ENCODE measurements at places on chromosomes 16 and 17. TPM values are rescaled to one million over a fixed set of nuclear protein-coding genes. Genes with fewer than 3 reads are reported as not detected.

TP53TG3D gene
- total RNA-seq = 0.45 TPM

- H3K4me3 ChIP-seq = no peak overlapping the region
- peaks cover 72% of the 10 kb centered on the region for H3K27me3 ChIP-seq
- no peaks in the 10 kb centered on the region for H3K36me3 ChIP-seq
- H3K27ac ChIP-seq = no peak overlapping the region
Measured at GRCh38 chr17:44959821-44960531, 8.1 kb downstream of the C1QL1 start.

MIEN1 gene
- 45.9 TPM for total RNA-seq

- no peak overlapping the region for H3K4me3 ChIP-seq
- H3K27ac ChIP-seq = no peak overlapping the region
- H3K36me3 ChIP-seq = no peaks in the 10 kb centered on the region
- DNase-seq = no peak
- peaks cover 15% of the 10 kb centered on the region for H3K27me3 ChIP-seq
Measured at GRCh38 chr17:45357364-45357997, 40.7 kb upstream of the MAP3K14 start.

- peak; percentile 96 for DNase-seq
- peaks cover 37% of the 10 kb centered on the region for H3K4me1 ChIP-seq
- peak overlapping the region; percentile 93 for H3K27ac ChIP-seq
- peaks cover 22% of the 10 kb centered on the region for H3K36me3 ChIP-seq
Measured at GRCh38 chr17:81871387-81872230, 472 bp upstream of the ARHGDIA start.

- no peaks in the 10 kb centered on the region for H3K27me3 ChIP-seq
- H3K4me3 ChIP-seq = no peak overlapping the region
- DNase-seq = no peak
- no peak overlapping the region for H3K27ac ChIP-seq
- H3K36me3 ChIP-seq = no peaks in the 10 kb centered on the region
Measured at GRCh38 chr17:71399221-71399620, 721.6 kb upstream of the SOX9 start.

GRCh38 chr16:31109622-31110021, 1.4 kb downstream of the BCKDK start:
- peaks cover 29% of the 10 kb centered on the region for H3K4me1 ChIP-seq
- peaks cover 17% of the 10 kb centered on the region for H3K36me3 ChIP-seq
- peak overlapping the region; percentile 38 for H3K27ac ChIP-seq
- no peaks in the 10 kb centered on the region for H3K27me3 ChIP-seq
- DNase-seq = no peak

GRCh38 chr17:4877089-4877488, 22.2 kb upstream of the C17orf107 start:
- no peaks in the 10 kb centered on the region for H3K27me3 ChIP-seq
- H3K4me1 ChIP-seq = no peaks in the 10 kb centered on the region
- no peak for DNase-seq

GRCh38 chr16:70746040-70746707, 54.8 kb downstream of the VAC14 start:
- peak overlapping the region; percentile 71 for H3K27ac ChIP-seq
- peaks cover 31% of the 10 kb centered on the region for H3K4me1 ChIP-seq
- DNase-seq = no peak
- H3K27me3 ChIP-seq = no peaks in the 10 kb centered on the region

GRCh38 chr16:84254062-84254461, 14.2 kb upstream of the KCNG4 start:
- H3K36me3 ChIP-seq = no peaks in the 10 kb centered on the region
- H3K27ac ChIP-seq = no peak overlapping the region
- H3K4me1 ChIP-seq = no peaks in the 10 kb centered on the region

GRCh38 chr17:45087504-45087975, 26.4 kb downstream of the NMT1 start:
- no peak for DNase-seq
- H3K4me3 ChIP-seq = no peak overlapping the region
- H3K4me1 ChIP-seq = peaks cover 12% of the 10 kb centered on the region
- peaks cover 38% of the 10 kb centered on the region for H3K36me3 ChIP-seq
- no peaks in the 10 kb centered on the region for H3K27me3 ChIP-seq

MARCHF10 gene
- not detected for total RNA-seq

PRKCA gene
- 63.1 TPM for total RNA-seq

DNA sequence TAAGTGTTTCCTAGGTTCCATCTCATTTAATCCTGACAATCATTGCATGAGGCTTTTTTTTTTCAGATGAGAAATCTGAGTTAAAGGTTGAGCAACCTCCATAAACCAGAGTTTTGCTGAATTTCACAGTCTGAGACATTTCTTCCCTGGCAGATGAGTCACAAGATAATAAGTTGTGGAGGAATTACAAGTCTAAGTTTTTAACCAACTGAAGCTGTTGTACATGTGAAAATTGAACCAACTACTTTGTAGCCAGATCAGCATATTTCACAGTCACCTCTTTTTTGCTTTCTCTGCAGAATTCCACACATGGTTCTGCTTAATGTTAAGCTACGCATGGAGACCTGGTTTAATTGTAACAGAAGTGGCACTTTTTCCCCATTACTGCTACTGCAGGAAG, 765.6 kb downstream of the CDH11 start:
- no peak overlapping the region for H3K27ac ChIP-seq
- H3K4me1 ChIP-seq = no peaks in the 10 kb centered on the region
- H3K36me3 ChIP-seq = no peaks in the 10 kb centered on the region
- no peak overlapping the region for H3K4me3 ChIP-seq
- H3K27me3 ChIP-seq = no peaks in the 10 kb centered on the region

KRTAP9-4 gene
- not detected for total RNA-seq

- H3K4me3 ChIP-seq = no peak overlapping the region
- H3K36me3 ChIP-seq = peaks cover 41% of the 10 kb centered on the region
- no peak overlapping the region for H3K27ac ChIP-seq
- H3K4me1 ChIP-seq = peaks cover 7% of the 10 kb centered on the region
- H3K27me3 ChIP-seq = no peaks in the 10 kb centered on the region
Measured at GRCh38 chr16:3739636-3740035, 22.3 kb upstream of the TRAP1 start.

GRCh38 chr17:66399441-66399840, 97.0 kb downstream of the PRKCA start:
- H3K4me3 ChIP-seq = peak overlapping the region; percentile 50
- DNase-seq = peak; percentile 44
- no peaks in the 10 kb centered on the region for H3K27me3 ChIP-seq
- H3K4me1 ChIP-seq = peaks cover 71% of the 10 kb centered on the region
- H3K27ac ChIP-seq = peak overlapping the region; percentile 95

SRCIN1 gene
- total RNA-seq = 0.30 TPM

- no peaks in the 10 kb centered on the region for H3K4me1 ChIP-seq
- H3K27ac ChIP-seq = no peak overlapping the region
- H3K36me3 ChIP-seq = peaks cover 1% of the 10 kb centered on the region
- H3K27me3 ChIP-seq = peaks cover 21% of the 10 kb centered on the region
- H3K4me3 ChIP-seq = no peak overlapping the region
- DNase-seq = no peak
Measured at GRCh38 chr16:77987810-77988209, 34.5 kb upstream of the CLEC3A start.

DNA sequence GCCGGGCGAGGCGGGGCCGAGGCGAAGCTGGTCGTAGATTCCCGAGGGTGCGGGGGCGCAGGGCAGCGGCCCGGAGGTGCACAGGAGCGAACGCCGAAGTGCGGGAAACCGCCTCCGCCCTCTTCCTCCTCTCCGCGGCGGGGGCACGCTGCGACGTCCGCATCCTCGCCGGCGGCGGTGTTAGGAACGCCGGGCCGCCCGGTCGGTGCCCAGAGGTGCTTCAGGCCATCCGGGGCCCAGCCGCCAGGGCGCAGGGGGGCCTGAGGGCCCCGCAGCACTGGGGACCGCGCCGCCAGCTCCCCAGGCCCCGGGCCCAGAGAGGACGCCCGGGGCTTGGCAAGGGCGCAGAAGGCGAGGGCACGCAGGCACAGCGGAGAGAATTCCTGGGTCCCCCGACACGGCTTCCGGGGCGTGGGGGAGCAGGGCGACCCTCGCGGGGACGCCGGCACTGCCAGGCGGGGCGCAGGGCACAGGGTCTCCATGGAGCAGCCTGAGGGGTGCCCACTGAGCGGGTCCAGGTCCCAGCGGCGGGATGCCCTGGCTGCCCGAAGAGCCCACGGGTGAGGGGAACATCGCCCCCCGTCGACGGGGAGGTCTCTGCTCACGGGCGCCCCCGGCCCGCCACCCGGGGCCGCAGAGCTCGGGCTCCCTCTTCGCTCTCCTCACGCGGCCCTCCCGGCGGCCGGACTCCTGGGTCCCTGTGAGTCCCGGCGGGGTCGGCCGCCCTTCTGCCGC, 576 bp downstream of the EPOP start:
- no peaks in the 10 kb centered on the region for H3K36me3 ChIP-seq
- peak; percentile 53 for DNase-seq
- H3K4me1 ChIP-seq = peaks cover 32% of the 10 kb centered on the region
- H3K4me3 ChIP-seq = peak overlapping the region; percentile 63
- H3K27me3 ChIP-seq = peaks cover 34% of the 10 kb centered on the region

- H3K4me3 ChIP-seq = no peak overlapping the region
- DNase-seq = no peak
- H3K36me3 ChIP-seq = no peaks in the 10 kb centered on the region
- no peaks in the 10 kb centered on the region for H3K27me3 ChIP-seq
- H3K4me1 ChIP-seq = no peaks in the 10 kb centered on the region
Measured at GRCh38 chr16:5175266-5175665, 77.7 kb upstream of the EEF2KMT start.

PPP1R27 gene
- not detected for total RNA-seq

DNA sequence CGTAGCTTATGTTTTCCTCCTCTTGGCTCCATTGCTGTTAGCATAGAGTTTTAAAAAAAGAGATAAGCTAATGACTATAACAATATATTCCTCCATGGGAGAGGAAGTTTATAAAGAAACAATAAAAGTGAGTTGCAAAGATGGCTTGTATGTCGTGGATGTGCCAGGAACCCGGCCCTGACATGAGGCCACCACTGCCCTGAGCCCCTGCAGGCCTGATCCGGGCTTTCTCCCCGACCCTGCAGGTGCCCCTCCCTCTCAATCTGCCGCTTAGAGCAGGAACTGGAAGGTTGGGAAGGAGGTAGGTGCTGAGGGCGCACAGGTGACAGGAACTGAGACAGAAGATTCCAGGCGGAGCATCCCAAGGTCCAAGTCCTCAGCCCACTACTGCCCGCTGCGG, 11.7 kb downstream of the PAM16 start:
- no peaks in the 10 kb centered on the region for H3K27me3 ChIP-seq
- no peak for DNase-seq

FNDC8 gene
- total RNA-seq = not detected

LAT gene
- total RNA-seq = 200 TPM

DNA sequence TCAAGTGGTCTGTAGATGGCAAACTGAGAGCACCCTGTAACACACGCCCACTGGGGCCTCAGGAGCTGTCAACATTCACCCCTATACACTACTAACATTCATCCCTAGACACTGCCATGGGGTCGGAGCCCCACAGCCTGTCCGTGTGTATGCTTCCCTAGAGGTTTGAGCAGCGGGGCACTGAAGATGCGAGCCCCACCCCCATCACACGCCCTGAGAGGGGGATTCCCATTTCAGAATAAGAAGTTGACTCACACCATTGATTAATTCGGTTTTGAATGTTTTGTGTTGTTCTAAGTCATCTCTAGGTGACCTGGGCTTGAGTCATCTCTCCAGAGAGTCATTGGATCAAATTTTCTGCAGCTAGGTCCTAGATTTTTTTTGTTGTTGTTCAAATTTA, 37.3 kb upstream of the MMD start:
- no peaks in the 10 kb centered on the region for H3K36me3 ChIP-seq
- DNase-seq = peak; percentile 49
- peaks cover 14% of the 10 kb centered on the region for H3K27me3 ChIP-seq
- peaks cover 19% of the 10 kb centered on the region for H3K4me1 ChIP-seq
- no peak overlapping the region for H3K27ac ChIP-seq

GNG13 gene
- not detected for total RNA-seq

TBC1D28 gene
- total RNA-seq = not detected

ABCA6 gene
- 0.29 TPM for total RNA-seq

STAC2 gene
- not detected for total RNA-seq

SEC14L5 gene
- total RNA-seq = not detected

PTX4 gene
- total RNA-seq = not detected

- no peak overlapping the region for H3K27ac ChIP-seq
- H3K36me3 ChIP-seq = no peaks in the 10 kb centered on the region
- H3K4me3 ChIP-seq = no peak overlapping the region
- H3K27me3 ChIP-seq = peaks cover 4% of the 10 kb centered on the region
- no peak for DNase-seq
Measured at GRCh38 chr16:15790458-15790857, 66.4 kb downstream of the MYH11 start.

MFAP4 gene
- not detected for total RNA-seq

ALOXE3 gene
- not detected for total RNA-seq

DNA sequence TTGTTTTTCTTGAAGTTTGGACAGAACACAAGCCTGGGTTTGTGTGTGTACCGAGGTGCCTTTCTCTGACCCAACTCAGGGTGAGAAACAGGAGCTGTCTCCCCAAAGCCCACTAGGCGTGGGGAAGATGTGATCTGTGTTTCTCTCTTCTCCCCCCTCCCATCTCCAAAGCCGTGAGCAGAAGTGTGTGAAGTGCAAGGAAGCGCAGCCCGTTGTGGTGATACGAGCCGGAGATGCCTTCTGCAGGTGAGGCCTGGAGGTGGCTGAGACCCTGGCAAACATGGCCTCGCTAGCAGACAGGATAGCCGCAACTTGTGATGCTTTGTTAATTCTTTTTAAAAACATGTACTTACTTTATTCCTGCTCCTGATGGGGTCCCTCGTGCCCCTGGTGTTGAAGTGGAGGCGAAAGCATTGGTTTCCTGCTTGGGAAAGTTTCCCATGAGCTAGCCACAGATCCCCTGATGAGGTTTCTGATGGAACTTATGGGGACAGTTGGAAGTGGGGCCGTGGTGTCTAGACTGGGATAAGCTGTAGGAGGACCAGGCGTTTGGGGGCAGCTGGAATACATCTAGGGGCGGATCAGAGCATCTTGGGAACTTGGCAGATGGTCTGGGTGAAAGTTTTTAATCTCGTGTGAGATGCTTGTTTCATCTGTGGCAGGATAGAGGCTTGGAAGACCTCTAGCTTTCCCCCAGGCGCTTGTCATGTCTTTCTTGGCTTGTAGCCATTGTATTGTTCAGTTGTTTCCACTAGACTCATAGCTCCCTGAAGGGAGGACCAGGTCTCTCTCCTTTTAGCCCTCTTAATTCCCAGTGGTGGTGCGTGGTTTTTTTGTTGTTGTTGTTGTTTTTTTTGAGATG, 893 bp downstream of the CTU2 start:
- peak overlapping the region; percentile 77 for H3K4me3 ChIP-seq
- H3K36me3 ChIP-seq = peaks cover 6% of the 10 kb centered on the region
- H3K27me3 ChIP-seq = no peaks in the 10 kb centered on the region
- DNase-seq = no peak
- H3K4me1 ChIP-seq = peaks cover 38% of the 10 kb centered on the region

B3GNT9 gene
- total RNA-seq = 7.9 TPM

KRT24 gene
- total RNA-seq = not detected
